GM23248 (cell line): ENCODE measurements at places on chromosomes 11 and 22. TPM values are rescaled to one million over a fixed set of nuclear protein-coding genes. Genes with fewer than 3 reads are reported as not detected.

- H3K4me1 ChIP-seq = no peaks in the 10 kb centered on the region
- DNase-seq = no peak
- H3K27ac ChIP-seq = no peak overlapping the region
- H3K36me3 ChIP-seq = no peaks in the 10 kb centered on the region
These were observed 18.2 kb upstream of the CLPB start for GRCh38 chr11:72452495-72452894.

GRCh38 chr22:37560608-37561211 lies 430 bp downstream of the CDC42EP1 start:
- peaks cover 35% of the 10 kb centered on the region for H3K4me1 ChIP-seq
- peak overlapping the region; percentile 94 for H3K27ac ChIP-seq
- peak; percentile 67 for DNase-seq
- H3K4me3 ChIP-seq = peak overlapping the region; percentile 90
- no peaks in the 10 kb centered on the region for H3K27me3 ChIP-seq

FGF19 gene
- not detected in 2 replicates for polyA plus RNA-seq

UBTFL1 gene
- not detected in 2 replicates for polyA plus RNA-seq

DNA sequence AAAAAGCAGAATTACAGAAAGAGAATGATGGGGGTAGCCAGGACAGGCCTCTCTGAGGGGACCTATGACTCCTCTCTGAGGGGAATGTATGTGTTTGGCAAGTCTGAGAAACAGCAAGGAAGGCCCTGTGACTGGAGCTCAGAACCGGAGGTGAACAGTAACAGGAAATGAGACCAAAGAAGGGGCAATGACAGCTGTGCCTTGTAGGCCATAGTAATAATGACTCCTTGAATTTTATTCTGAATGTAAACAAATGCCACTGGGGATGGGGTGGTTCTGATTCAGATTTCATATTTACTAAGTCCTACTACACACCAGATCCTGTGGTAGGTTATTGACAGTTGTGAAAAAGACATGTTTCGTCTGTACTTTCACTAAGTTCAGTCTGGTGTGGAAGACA lies 52.8 kb upstream of the APOA1 start:
- peaks cover 9% of the 10 kb centered on the region; the same call in 1 of the 2 replicates for H3K36me3 ChIP-seq
- H3K27ac ChIP-seq = no peak overlapping the region
- no peak for DNase-seq
- peaks cover 33% of the 10 kb centered on the region for H3K4me1 ChIP-seq
- H3K27me3 ChIP-seq = no peaks in the 10 kb centered on the region
- H3K4me3 ChIP-seq = no peak overlapping the region
